ENCODE measurements at places on chromosomes 6 and 20. TPM values are rescaled to one million over a fixed set of nuclear protein-coding genes. Genes with fewer than 3 reads are reported as not detected.

The CITED2 gene
- 210 TPM for total RNA-seq

The SLC17A5 gene
- 20.6 TPM for total RNA-seq

The RRBP1 gene
- total RNA-seq = 152 TPM

The CEP85L gene
- total RNA-seq = 6.7 TPM

The OR2H1 gene
- not detected for total RNA-seq

The CASP8AP2 gene
- total RNA-seq = 22.9 TPM

DNA sequence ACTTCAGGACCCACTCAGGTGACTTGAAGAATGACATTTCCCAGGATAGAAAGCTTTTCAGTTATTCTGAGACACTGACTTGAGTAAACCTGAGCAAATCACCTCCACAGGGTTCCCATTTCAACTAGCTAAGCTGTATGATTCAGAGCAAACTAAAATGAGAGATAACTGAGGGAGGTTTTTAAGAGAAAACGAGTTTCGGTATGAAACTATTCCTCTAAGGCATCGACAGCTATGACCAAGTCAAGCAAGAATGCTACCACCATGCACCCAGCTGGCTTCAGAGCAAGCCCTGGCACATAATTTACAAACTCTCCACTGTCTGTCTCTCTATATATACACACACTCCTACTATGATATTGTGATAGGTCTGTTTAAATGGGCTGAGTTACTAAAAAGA lies 75.4 kb downstream of the PERP start:
- no peak for DNase-seq

- no peak for DNase-seq
Measured at GRCh38 chr6:13139119-13139518, 189.2 kb downstream of the TBC1D7 start.

- DNase-seq = no peak
Measured at GRCh38 chr6:47669684-47670513, 28.5 kb upstream of the ADGRF4 start.

- no peak for DNase-seq
Measured at GRCh38 chr6:169263836-169264608, 10.4 kb upstream of the THBS2 start.

DNA sequence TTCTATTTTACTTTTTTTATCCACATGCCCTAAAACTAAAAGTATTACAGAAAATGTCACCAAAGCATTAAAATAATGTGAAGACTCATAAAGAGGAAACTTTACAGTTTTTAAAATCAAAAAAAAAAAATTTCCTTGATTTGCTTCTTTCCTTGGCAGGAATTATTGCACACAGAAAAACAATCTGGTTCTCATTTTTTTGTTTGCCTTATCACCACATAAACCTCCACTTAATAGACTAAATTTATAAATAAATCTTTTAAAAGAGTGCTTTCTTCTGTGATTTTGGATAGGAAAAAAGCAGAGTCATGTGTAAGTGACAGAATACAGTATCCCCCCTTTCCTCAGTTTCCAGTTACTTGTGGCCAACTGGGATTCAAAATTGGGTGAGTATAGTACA lies 695.1 kb upstream of the CITED2 start:
- DNase-seq = no peak

- no peak for DNase-seq
Measured at GRCh38 chr20:4866429-4866828, 134.9 kb downstream of the SLC23A2 start.

DNA sequence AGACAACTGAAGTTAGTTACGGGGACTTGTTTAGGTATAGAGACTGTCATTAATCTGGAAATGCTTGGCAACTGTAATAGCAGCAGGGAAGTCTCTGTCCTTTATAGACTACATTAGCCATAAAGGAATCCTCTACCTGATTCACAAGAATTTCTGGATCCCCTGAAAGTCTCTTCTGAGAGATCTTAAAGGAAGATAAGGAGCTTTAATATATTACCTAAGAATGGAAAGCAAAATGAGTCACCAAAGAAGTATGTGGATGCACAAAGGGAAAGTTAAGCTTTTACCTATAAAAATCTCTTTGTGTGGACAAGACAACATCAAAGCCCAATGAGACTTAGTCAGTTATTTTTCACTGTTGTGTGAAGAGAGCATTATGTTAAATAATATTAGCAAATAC lies 92.2 kb upstream of the RSPO3 start:
- DNase-seq = no peak

DNA sequence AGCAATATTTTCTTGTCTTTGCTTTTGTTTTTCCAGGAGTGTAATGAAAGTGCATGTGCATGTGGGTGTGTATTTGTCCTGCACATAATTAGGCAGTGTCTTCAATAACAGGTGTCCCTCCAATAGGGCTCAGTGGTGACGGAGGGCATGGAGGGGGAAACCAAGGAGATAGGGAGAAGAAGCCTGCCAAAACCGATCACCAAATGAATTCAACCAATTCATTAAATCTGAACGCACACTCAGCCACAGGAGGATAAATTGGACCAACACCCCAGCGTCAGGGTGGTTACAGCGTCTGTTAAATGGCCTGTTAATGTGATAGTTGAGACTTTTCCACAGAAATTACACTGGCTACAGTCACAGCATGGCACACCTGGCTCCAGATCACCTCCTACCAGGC lies 527.6 kb downstream of the CD83 start:
- no peak for DNase-seq

DNA sequence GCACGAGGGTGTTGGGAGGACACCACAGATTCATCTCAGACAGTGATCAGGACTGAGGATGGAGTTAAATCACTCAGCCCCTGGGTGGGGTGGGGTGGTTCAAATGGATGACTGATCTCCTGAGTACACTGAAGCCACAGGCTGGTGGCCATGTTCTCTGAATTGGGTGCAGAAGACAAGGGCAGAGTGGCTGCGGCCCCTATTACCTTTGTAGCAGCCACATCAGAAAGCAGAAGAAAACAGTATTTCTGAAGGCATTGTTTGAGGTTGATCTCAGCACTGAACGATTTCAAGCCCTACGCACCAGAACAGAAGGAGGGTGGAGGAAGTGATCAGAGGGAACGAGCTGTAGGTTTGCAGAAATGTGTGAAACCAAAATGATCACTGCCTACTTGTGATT lies 71.6 kb downstream of the SH3BGRL2 start:
- DNase-seq = no peak

GRCh38 chr20:8187740-8188139 lies 55.7 kb downstream of the PLCB1 start:
- no peak for DNase-seq

GRCh38 chr6:134920422-134920821 lies 29.5 kb downstream of the ALDH8A1 start:
- DNase-seq = no peak

DNA sequence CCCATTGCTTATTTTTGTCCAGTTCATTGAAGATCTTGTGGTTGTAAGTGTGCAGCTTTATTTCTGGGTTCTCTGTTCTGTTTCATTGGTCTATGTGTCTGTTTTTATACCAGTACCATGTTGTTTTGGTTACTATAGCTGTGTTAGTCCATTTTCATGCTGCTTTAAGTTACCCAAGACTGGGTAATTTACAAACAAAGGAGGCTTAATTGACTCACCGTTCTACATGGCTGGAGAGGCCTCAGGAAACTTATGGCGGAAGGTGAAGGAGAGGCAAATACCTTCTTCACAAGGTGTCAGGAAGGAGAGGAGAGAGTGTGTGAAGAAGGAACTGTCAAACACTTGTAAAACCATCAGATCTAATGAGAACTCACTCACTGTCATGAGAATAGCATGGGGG lies 29.9 kb upstream of the FERMT1 start:
- DNase-seq = no peak

DNA sequence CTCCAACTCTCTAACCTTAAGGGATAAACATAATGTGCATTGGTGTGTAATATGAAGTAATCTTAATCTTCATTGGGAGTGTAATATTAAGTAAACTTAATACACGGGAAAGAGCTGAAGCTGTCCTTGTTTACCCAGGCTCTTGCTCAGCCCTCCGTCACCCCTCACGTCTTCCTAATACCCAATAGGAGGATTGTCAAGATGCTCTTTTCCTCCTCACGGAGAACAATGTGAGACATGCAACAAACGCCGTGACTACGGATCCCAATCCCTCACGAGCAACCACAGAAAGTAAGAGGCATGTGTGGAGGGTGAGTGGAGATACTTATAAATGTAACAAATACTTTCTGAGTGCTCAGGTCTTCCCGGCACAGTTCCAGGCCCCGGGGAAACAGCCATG lies 11.0 kb downstream of the KIF16B start:
- DNase-seq = no peak

DNA sequence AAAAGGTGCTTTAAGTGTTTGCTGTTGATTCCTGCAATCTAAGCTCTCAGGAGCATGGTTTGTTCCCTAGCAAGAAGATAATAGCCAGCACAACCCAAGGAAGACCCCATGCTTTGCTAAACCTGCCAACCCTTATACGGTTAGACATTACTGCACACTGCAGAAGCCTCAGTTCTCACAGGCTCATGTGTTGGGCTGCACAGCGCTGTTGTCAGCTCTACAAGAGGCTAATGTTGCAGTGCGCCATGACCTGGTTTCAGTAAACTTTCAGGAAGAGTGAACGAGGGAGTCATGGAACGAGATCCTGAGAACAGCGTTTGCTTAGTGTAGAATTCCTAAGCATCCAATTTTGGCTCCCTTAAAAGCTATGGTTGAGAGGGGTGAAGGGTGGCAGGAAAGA lies 218.5 kb downstream of the ARHGAP18 start:
- no peak for DNase-seq

DNA sequence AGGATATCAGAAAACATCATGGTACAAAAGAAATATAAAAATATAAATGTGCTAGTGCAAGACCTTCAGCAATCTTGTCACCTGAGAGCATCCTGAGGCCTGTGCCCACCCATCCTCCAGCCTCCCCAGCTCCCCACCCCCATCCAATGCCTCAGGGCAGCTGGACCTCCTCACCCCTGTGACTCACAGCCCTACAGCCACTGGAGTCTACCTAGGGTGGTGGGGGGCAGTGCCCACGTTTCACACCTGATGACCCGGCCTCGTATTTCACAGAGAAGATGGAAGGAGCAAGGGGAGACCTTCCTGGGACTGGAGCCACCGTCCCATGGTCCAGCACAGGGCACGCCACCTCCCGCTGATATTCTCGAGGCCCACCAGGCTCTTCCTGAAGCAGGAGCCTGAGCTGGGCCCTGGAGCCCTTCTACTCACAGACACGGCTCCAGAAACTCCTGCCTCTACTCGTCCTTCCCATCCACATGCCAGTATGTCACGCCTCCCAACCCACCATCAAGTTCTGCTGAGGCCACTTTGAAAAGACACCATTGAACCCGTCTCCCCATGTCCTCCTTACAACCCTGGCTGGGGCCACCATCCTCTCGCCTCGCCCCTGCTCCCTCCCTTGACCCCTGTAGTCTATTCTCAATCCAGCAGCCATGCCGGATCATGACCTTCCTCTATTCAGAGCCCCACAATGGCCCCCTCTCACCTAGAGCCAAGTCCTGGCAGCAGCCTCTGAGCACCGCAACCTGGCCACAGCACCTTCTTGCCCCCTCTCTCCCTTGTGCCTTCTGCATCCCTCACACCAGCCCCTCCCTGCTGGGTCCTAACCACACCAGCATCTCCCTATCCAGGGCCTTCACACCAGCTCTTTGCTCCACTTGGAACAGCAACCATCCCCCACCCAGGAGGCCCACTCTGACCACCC lies 13.3 kb downstream of the APMAP start:
- DNase-seq = no peak

DNA sequence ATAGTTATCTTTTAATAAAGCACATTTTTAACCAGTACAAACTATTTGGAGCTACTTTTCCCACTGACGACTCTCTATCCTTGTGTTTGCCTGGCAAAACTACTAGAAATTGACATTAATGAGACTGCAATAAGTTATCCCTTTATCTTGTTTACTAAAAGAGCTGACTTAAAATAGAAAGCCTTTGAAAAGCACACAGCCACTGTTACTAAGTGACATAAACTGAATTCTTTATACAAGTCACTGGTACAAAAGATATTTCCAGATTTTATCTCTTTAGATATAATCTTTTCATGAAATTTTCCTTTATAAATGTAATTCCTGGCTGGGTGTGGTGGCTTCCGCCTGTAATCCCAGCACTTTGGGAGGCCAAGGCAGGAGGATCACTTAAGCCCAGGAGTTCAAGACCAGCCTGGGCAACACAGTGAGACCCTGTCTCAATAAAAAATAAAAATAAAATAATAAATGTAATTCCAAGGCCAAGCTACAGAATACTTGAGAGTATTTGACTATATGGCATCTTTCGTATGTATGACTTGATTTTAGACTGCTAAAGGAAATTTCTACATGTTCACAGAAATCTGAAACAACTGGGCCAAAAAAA lies 9.5 kb downstream of the MBOAT1 start:
- no peak for DNase-seq

DNA sequence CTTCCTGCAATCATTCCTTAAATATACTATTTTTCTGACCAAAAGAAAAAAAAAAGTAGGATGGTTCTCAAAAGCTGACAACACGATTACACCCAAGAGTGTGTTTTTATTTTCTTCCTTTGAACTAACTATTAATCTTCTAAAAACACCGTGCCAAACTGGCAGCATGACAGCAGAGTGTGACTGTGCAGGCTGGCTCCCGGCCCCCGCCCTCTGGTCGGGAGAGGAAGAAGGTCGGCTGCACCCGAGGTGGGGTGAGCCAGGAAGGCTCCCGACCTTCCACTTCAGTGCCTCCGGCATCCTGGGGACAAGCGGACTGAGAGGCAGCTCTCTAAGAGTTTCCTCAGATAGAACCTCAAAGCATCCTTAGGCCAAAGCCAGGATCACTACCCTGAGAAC lies 29.2 kb downstream of the SLC22A23 start:
- no peak for DNase-seq

GRCh38 chr20:3459881-3460307 lies 10.9 kb upstream of the ATRN start:
- DNase-seq = no peak

- DNase-seq = no peak
Measured at GRCh38 chr20:15342991-15343523, 1005.6 kb upstream of the FLRT3 start.

Measured in Panc1 (cell line).